ENCODE measurements at places on chromosomes 3 and 15. TPM values are rescaled to one million over a fixed set of nuclear protein-coding genes. Genes with fewer than 3 reads are reported as not detected.

SLITRK3 gene
- not detected for total RNA-seq

GPR149 gene
- total RNA-seq, result not detected

DNAH12 gene
- 0.80 TPM for total RNA-seq

VWA5B2 gene
- 0.53 TPM for total RNA-seq

ARGFX gene
- total RNA-seq, result not detected

WNT7A gene
- total RNA-seq, result not detected

AADACL2 gene
- total RNA-seq, result not detected

DNA sequence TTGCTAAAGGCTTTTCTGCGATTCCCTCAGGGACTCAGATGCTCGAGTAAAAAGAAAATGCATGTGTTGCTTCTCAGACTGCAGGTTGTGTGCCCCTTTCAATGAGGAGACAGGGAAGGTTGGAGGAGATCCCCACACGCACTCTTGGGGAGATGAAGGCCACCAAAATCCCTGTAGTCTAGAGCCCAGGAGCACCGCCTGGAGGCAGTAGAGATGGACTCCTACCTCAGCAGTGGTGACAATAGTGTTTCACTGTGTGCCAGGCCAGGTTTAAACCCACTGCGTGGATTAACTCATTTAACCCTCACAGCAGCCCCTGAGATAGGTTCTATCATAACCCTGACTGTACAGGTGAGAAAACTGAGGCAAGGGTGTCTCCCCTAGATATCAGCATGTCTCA is 15.2 kb downstream of the MEGF11 start:
- no peak for DNase-seq

DNA sequence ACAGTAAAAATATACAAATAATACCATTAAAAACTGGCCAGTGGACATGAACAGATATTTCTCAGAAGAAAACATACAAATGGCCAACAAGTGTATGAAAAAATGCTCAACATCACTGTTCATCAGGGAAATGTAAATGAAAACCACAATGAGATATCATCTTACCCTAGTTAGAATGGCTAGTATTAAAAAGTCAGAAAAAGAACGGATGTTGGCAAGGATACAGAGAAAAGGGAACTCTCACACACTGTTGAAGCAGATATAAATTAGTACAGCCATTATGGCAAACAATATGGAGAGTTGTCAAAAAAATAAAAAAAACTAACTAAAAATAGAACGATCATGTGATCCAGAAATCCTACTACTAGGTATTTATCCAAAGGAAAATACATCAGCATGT is 222.7 kb upstream of the NAALADL2 start:
- no peak for DNase-seq

GRCh38 chr15:56467616-56468015 is 2.7 kb upstream of the MNS1 start:
- no peak for DNase-seq

DNA sequence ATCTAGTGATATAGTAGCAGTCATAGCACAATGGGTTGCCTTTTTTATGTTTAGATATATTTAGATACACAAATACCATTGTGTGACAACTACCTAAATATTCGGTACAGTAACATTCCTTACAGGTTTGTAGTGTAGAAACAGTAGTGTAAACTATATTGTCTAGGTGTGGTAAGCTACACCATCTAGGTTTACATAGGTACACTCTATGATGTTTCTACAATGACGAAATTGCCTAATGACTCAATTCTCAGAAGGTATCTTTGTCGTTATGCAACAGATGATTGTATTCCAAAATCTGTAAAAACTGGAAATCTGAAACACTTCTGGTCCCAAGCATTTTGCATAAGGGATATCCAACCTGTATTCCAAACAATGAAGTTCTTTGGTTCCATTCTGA is 24.3 kb downstream of the PLOD2 start:
- no peak for DNase-seq

- no peak for DNase-seq
These were observed 328.0 kb upstream of the MDFIC2 start for GRCh38 chr3:70640481-70640880.

DNA sequence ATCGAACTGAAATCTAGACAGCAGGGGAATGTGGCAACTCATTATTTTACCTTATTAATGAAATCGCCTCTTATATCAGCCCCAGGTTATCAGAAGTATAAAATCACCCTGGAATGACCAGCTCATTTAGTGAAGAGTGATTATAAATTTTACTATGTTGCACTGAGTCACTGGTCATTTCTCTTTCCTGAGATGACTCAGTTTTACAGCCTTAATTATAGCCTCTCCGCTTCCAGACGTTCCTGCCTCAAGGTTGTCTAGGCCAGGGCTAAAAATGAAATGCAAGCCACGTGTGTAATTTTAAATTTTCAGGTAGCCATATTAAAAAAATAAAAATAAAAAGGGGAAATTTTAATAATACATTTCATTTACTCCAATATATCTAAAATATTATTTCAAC is 33.3 kb downstream of the DET1 start:
- DNase-seq, result no peak

DNA sequence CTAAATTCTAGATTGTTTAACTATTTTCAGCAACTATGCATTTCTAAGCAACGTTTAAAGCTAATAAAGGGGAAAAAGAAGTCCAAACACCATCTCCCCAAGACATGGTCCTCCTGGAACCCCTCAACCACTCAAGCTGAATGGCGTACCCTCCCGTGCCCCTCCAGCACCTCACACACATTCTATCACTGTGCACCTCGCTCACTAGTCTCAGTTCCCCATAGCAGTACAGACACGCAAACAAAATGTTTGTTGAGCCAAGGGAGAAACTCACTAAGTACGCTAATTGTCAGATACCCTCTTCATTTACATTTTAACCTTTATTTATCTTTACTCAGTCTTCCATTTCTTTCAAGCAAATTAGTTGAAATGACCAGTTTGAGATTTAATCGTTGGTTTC is 48.8 kb downstream of the ACAP2 start:
- no peak for DNase-seq

DNA sequence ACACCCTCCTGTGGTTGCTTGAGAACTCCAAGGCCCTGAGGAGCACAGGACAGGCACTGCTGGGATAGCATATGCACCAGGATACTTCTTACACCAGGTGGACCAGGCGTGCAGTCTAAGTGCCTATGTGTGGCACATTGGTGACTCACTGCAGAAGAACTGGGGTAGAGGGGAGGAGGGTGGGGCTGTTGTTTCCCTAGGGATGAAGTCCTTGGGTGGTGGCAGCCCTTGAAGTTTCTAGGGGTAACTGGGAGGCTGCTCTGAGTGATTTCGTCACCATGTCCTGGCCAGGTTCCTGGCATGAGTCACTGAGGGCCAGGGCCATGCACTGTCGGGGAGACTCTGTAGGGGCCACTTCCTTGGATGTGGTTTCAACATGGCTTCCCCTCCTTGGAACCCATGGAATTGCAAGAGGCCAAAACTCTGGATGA is 15.9 kb downstream of the MYZAP start:
- no peak for DNase-seq

GRCh38 chr15:70017801-70018200 is 79.9 kb downstream of the TLE3 start:
- DNase-seq, result no peak

GRCh38 chr3:138066383-138066782 is 49.0 kb downstream of the DZIP1L start:
- DNase-seq, result no peak

Data from sciatic nerve (tissue), 2 donors.